ENCODE measurements at places on chromosomes 12 and 14. TPM values are rescaled to one million over a fixed set of nuclear protein-coding genes. Genes with fewer than 3 reads are reported as not detected.
A peak's percentile ranks its signal among the peaks of the same experiment; 100 is the strongest.

The ACYP1 gene
- 20.3 TPM for total RNA-seq

The NEDD8 gene
- 125 TPM for total RNA-seq

The MANSC4 gene
- not detected for total RNA-seq

The DNAJC22 gene
- 0.34 TPM for total RNA-seq

The CSRP2 gene
- total RNA-seq: 84.1 TPM

DNA sequence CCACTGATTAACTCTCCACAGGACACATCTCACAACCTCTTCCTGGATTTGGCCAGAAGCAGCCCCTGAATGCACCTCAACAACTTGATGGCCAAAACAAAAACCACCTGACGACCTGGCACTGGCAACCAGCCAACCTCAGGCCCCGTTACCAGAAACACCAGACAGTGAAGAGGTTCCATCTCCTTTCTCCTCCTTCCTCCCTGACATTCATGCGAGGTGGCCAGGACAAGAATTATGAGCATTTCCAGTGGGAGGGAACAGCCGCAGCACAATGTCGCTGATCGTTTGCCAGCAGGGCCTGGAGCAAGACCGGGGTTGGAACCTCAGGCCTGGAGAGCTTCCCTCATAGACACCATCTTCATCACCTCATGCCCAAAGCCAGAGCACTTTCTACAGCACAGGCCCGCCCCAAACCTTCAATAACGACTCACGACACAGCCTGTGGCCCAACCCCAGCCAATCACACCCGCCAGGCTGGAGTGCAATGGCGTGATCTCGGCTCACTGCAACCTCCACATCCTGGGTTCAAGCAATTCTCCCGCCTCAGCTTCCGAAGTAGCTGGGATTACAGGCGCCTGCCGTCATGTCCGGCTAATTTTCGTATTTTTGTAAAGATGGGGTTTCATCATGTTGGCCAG, 48.7 kb downstream of the CCDC88C start:
- no peaks in the 10 kb centered on the region for H3K27me3 ChIP-seq
- no peaks in the 10 kb centered on the region for H3K36me3 ChIP-seq
- DNase-seq: no peak
- H3K27ac ChIP-seq: no peak overlapping the region
- no peak overlapping the region for H3K4me3 ChIP-seq
- H3K4me1 ChIP-seq: peaks cover 19% of the 10 kb centered on the region

DNA sequence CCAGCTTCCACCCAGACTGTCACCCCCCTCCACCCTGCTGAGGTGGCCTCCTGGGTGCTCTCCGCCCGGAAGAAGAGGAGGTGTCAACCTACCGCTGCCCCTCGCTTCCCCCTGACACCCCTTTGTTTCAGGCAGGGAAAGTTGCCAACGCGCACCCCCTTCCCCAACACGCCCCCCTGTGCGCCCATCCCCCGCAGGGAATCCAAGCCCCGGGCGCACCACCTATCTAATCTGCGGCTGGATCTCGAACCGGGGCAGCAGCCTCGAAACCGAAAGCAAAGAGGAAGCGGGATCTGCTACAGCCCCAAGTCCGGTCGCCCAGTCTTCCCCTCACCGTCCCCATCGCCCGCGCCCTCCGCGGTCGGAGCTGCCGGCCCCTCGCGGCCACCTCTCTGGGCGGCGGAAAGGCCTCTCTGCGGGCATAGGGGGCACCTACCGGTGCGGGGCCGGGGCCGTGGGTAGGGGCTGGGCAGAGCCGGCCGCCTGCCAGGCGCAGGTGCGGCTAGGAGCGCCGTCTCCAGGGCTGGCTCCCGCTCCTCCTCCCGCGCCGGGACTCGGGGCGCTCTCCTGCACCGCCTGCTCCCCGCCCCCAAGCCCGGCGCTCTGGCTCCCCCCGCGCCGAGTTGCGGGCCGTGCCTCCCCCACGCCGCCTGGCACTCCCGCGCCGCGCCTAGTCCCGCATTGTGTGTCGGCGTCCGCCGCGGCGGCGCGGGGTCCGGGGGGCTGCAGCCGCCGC, 18.3 kb upstream of the PLEKHH1 start:
- H3K4me3 ChIP-seq: peak overlapping the region; percentile 97
- H3K36me3 ChIP-seq: no peaks in the 10 kb centered on the region
- DNase-seq: no peak
- H3K27me3 ChIP-seq: peaks cover 5% of the 10 kb centered on the region
- H3K27ac ChIP-seq: peak overlapping the region; percentile 79

DNA sequence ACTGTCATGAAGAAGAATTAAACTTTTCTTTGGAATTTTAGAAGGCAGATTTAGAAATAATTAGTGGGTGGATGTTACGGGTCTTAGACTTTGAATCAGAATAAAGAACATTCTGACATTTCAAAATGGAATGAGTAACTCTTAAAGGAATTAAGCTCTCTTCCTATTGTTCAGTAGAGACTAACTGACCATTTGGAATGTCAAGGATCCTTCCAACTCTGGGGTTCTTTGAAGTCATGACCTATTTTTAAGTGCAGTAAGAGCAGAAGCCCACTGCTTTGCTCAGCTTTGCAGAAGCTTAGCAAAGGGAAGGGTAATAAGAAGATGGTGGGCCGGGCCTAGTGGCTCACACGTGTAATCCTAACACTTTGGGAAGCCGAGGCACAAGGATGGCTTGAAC, 4.0 kb downstream of the CHURC1 start:
- no peaks in the 10 kb centered on the region for H3K36me3 ChIP-seq
- DNase-seq: no peak
- no peaks in the 10 kb centered on the region for H3K27me3 ChIP-seq
- H3K4me1 ChIP-seq: peaks cover 56% of the 10 kb centered on the region
- no peak overlapping the region for H3K4me3 ChIP-seq

GRCh38 chr12:5305886-5306545, 125.9 kb upstream of the NTF3 start:
- no peak overlapping the region for H3K27ac ChIP-seq
- H3K36me3 ChIP-seq: no peaks in the 10 kb centered on the region
- DNase-seq: no peak
- H3K4me1 ChIP-seq: peaks cover 15% of the 10 kb centered on the region

DNA sequence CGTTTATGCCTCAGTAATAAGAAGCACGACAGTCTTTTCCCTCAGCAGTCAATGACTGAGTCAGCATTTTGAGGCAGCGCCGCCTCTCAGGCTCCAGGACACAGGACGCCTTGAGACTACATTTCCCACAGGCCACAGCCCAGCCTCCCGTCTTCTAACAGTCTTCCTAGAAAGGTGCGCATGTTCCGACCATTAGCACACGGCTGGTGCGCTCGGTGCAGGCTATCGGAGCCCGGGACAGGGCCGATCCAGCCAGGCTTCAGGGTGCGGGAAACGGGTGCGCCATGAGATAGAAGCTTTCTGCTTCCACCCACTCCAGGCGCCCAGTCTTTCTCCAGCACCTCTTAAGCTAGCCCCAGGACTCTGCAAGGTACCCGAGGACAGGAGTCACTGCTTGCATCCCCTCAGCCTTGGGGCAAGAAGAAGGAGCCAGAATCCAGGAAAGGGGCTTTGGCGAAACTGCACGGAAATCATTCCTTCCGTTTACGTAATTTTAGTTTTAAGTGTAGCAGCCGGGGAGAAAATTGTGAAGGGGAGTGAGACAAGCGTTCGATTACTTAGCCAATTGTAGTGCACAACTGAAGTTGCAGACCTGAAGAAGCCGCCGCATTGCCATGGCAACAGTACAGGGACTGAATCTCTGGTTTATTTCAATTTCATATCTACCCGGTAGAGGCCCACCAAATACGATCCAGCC, 54.0 kb downstream of the ZNF641 start:
- H3K27me3 ChIP-seq: no peaks in the 10 kb centered on the region
- DNase-seq: peak; percentile 93
- peaks cover 16% of the 10 kb centered on the region for H3K4me1 ChIP-seq
- H3K27ac ChIP-seq: peak overlapping the region; percentile 16

DNA sequence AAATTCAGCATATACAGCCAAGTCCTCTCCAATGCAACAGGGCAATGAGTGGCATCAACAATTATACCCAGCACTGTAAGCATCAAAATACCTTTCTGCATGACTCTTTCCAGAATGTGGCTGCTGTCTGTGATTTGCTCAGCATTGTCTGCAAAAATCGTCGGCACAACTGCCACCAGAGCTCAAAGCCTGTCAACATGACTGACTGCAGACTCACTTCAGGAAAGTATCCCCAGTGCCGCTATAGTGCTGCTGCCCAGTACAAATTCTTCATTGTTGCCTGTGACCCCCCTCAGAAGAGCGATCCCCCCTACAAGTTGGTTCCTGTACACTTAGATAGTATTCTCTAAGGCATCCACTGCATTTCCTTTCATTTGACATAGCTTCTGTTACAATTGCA, 735 bp downstream of the RNASE6 start:
- H3K27me3 ChIP-seq: no peaks in the 10 kb centered on the region
- peaks cover 4% of the 10 kb centered on the region for H3K4me1 ChIP-seq
- no peak for DNase-seq
- peak overlapping the region; percentile 35 for H3K27ac ChIP-seq
- H3K4me3 ChIP-seq: peak overlapping the region; percentile 14

DNA sequence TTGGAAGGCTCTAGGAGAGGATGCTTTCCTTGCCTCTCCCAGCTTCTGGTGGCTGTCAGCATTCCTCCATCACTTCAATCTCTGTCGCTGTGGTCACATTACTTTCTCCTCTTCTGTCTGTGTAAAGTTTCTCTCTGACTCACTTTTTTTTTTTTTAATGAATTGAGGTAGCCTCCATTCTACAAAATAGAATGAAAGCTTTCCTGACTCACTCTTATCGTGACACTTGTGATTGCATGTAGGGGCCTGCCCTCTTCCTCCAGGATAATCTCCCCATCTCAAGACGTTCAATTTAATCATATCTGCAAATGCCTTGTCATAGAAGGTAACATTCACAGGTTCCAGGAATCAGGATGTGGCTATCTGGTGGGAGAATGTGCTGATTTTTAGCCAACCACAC, 153.5 kb upstream of the HMGA2 start:
- no peak overlapping the region for H3K4me3 ChIP-seq
- H3K27ac ChIP-seq: no peak overlapping the region
- H3K36me3 ChIP-seq: no peaks in the 10 kb centered on the region
- DNase-seq: no peak
- H3K27me3 ChIP-seq: no peaks in the 10 kb centered on the region

Measured in esophagus muscularis mucosa (tissue), 4 donors.